Mesothelial cell of epicardium (in vitro differentiated cells): ENCODE measurements at places on chromosomes 2 and 18. TPM values are rescaled to one million over a fixed set of nuclear protein-coding genes. Genes with fewer than 3 reads are reported as not detected.

- H3K4me1 ChIP-seq = no peaks in the 10 kb centered on the region
- H3K27me3 ChIP-seq = peaks cover 8% of the 10 kb centered on the region
- H3K36me3 ChIP-seq = no peaks in the 10 kb centered on the region
- no peak overlapping the region for H3K4me3 ChIP-seq
- DNase-seq = no peak
Observed at GRCh38 chr2:8090748-8091700, 590.8 kb upstream of the ID2 start.

GRCh38 chr2:142870526-142870925 lies 6.9 kb upstream of the KYNU start:
- no peak overlapping the region for H3K27ac ChIP-seq
- H3K27me3 ChIP-seq = no peaks in the 10 kb centered on the region
- H3K36me3 ChIP-seq = no peaks in the 10 kb centered on the region
- no peak overlapping the region for H3K4me3 ChIP-seq

The EFHD1 gene
- 5.3 to 5.6 TPM (median 5.4 TPM) in 3 replicates for total RNA-seq

DNA sequence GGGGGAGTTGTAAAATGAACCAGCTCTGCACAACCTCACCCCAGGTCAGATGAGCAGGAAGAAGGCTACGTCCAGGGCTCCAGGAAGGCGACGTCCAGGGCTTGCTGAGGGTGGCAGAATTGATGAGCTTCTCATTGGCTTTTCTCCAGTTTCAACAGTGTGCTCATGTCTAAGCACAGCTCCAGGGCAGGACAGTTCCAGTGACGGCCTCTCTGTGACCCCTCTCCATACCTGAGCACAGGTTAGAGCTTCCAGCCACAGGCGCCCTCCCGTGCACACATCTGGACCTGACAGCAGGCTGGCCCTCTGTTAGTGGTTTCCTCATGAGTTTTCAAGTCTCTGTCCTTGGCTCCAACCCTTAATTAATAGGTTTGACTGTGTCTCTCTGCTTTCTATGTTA lies 327.6 kb downstream of the ZNF516 start:
- H3K4me1 ChIP-seq = peaks cover 33% of the 10 kb centered on the region
- no peak for DNase-seq
- H3K4me3 ChIP-seq = no peak overlapping the region
- H3K36me3 ChIP-seq = no peaks in the 10 kb centered on the region
- H3K27ac ChIP-seq = peak overlapping the region; percentile 86
- no peaks in the 10 kb centered on the region for H3K27me3 ChIP-seq

- H3K4me1 ChIP-seq = no peaks in the 10 kb centered on the region
- H3K27me3 ChIP-seq = peaks cover 11% of the 10 kb centered on the region
Observed at GRCh38 chr2:129667577-129667976, 311.9 kb upstream of the RAB6C start.

The MARS2 gene
- total RNA-seq = 4.6 to 5.1 TPM (median 4.9 TPM) in 3 replicates

The DYTN gene
- not detected in 3 replicates for total RNA-seq

- no peaks in the 10 kb centered on the region for H3K4me1 ChIP-seq
Observed at GRCh38 chr2:65340898-65341681, 91.3 kb downstream of the SPRED2 start.

The ALPP gene
- not detected in 3 replicates for total RNA-seq

- no peak overlapping the region for H3K4me3 ChIP-seq
- no peaks in the 10 kb centered on the region for H3K27me3 ChIP-seq
- H3K27ac ChIP-seq = no peak overlapping the region
- H3K36me3 ChIP-seq = no peaks in the 10 kb centered on the region
- DNase-seq = no peak
Observed at GRCh38 chr2:11410101-11410500, 55.9 kb downstream of the E2F6 start.

DNA sequence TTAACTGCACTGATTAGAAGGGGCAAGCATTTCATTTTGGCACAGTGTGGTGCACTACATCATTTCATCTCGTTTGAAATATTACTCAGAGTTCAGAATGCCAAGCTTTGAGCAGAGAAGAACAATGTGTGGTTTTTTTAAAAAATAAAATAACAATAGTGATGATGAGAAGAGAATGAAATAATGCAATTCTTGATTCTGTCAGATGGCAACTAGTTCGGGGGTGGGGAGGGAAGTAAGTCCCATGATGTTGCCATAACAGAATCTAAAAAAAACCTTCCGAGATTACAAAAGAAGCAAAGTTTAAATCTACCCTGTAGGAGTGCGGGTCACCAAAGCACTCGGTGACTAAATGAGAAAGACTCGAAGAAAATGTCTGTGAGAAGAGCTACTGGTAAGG lies 490.4 kb downstream of the NR4A2 start:
- peaks cover 9% of the 10 kb centered on the region for H3K4me1 ChIP-seq
- H3K36me3 ChIP-seq = no peaks in the 10 kb centered on the region
- H3K27ac ChIP-seq = no peak overlapping the region
- DNase-seq = no peak
- no peaks in the 10 kb centered on the region for H3K27me3 ChIP-seq
- H3K4me3 ChIP-seq = no peak overlapping the region

DNA sequence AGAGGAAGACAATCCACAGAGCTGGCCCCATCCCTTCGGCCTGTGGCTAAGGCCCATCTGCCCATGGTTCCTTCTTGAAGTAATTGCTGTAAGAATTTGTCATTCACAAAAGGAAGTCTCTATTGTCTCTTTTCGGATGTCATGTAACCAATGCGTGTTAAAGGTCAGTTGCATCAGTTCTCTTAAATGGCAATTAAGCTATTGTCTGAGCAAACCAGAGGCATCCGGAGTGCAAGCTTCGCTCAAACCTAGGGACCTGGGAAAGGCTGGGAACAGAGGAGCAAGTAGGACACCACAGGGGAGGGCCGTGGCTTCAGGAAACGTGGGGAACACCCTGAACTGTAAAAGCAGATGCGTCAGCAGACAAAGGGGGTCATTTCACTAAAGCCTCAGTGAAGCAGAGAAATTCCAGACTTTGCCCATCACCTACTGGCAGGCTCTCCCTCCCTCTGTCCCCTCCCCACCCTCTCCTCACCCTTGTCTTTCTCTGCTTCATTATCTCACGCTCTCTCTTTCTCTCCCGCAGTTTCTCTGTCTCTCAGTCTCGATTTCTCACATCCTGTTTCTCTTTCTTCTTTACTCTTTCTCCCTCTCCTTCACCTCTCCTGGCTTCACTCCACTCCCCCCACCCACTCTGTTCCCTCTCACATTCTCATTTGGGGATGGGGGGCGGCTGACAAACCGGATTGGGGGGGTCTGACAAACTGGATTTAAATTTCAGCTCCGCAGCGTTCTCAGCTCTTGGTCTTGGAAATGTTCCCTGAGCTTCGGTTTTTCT lies 204.6 kb upstream of the TNP1 start:
- peak overlapping the region; percentile 79 for H3K27ac ChIP-seq
- H3K4me1 ChIP-seq = peaks cover 19% of the 10 kb centered on the region
- H3K36me3 ChIP-seq = peaks cover 4% of the 10 kb centered on the region
- no peaks in the 10 kb centered on the region for H3K27me3 ChIP-seq
- DNase-seq = no peak
- peak overlapping the region; percentile 41 for H3K4me3 ChIP-seq

The CFLAR gene
- 37.0 to 43.9 TPM (median 40.8 TPM) in 3 replicates for total RNA-seq

GRCh38 chr2:26527726-26528585 lies 50.0 kb upstream of the OTOF start:
- H3K36me3 ChIP-seq = no peaks in the 10 kb centered on the region
- H3K4me3 ChIP-seq = no peak overlapping the region

- DNase-seq = no peak
- no peaks in the 10 kb centered on the region for H3K4me1 ChIP-seq
- H3K36me3 ChIP-seq = no peaks in the 10 kb centered on the region
- no peak overlapping the region for H3K4me3 ChIP-seq
- H3K27ac ChIP-seq = no peak overlapping the region
Observed at GRCh38 chr18:59763541-59764136, 66.4 kb upstream of the CCBE1 start.

GRCh38 chr2:65553504-65554074 lies 121.2 kb upstream of the SPRED2 start:
- DNase-seq = no peak
- no peak overlapping the region for H3K4me3 ChIP-seq
- no peak overlapping the region for H3K27ac ChIP-seq
- no peaks in the 10 kb centered on the region for H3K36me3 ChIP-seq
- peaks cover 25% of the 10 kb centered on the region for H3K27me3 ChIP-seq

DNA sequence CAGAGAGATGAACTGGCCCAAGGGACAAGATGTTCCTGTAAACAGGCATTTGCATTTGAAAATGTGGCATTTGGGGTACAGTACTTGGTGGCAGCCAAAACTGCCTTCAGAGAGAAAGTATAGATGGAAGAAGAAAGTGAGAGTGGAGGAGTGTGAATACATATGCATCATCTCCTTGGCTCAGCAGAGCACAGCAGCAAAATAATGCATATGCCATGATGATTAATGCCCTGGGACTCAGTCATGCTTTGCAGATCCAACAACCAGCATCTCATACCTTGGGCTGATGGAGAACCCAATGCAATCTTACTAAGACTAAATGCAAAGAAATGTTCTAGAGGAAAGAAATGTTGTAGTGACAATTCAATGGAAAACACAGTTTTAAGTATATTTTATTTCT lies 29.7 kb upstream of the CYTIP start:
- H3K27me3 ChIP-seq = no peaks in the 10 kb centered on the region
- no peaks in the 10 kb centered on the region for H3K36me3 ChIP-seq
- H3K4me3 ChIP-seq = no peak overlapping the region
- no peak for DNase-seq
- no peak overlapping the region for H3K27ac ChIP-seq

- H3K4me3 ChIP-seq = peak overlapping the region; percentile 12
- DNase-seq = no peak
- H3K27ac ChIP-seq = peak overlapping the region; percentile 93
- H3K27me3 ChIP-seq = no peaks in the 10 kb centered on the region
- H3K4me1 ChIP-seq = peaks cover 73% of the 10 kb centered on the region
Observed at GRCh38 chr18:6734726-6735430, 5.4 kb downstream of the ARHGAP28 start.

- H3K27ac ChIP-seq = no peak overlapping the region
- H3K27me3 ChIP-seq = peaks cover 1% of the 10 kb centered on the region
- no peak for DNase-seq
- no peak overlapping the region for H3K4me3 ChIP-seq
Observed at GRCh38 chr2:224366267-224366844, 35.6 kb downstream of the FAM124B start.

DNA sequence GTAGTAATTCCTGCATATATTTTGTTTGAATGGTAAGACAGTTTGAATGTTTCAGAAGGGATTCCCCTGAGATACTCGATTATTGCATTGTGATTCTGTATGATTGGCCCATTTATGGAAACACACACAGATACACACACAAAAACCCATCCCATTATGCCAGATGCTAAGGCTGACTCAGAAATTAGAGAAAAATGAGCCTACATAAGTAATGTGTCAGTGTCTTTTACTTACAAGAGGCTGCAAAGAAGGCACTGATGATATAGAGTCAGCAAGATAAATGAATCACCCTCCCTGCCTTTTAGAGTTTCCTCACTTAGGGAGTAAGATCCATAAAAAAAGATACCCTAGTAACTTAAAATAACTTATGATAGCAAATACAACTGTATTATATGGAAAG lies 1481.1 kb upstream of the ACVR2A start:
- H3K36me3 ChIP-seq = no peaks in the 10 kb centered on the region
- no peaks in the 10 kb centered on the region for H3K27me3 ChIP-seq
- DNase-seq = no peak
- no peak overlapping the region for H3K4me3 ChIP-seq

DNA sequence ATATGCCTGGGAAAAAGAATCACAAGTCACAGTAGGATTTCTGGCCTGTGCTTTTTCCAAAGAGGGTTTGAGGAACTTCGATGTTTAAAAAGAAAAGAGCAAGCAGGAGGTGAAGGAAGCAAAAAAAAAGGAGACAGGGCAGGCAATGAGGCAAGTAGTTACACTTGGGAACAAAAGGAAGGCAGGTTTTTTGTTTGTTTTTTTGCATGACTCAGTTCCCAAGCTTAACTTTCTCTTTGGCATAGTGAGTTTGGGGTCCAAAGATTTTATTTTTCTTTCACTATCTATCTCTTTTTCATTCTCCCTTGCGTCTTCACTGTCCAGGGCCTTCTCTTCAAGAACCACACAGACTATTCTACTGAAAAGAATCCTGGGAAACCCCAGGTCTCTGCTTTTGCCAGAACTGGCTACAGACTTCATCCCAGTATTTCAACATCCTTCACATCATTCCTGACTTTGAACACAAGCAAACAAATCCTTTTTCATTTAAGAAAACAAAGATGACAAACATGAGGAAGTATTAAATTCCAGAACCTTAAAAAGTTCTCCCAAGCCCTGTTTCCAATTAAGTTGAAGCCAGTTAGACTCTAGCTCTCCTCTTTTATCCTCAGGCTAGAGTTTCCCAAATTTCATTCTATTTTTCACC lies 210.7 kb upstream of the RND3 start:
- H3K27me3 ChIP-seq = no peaks in the 10 kb centered on the region
- no peak overlapping the region for H3K4me3 ChIP-seq
- no peaks in the 10 kb centered on the region for H3K36me3 ChIP-seq
- H3K27ac ChIP-seq = peak overlapping the region; percentile 44

The UGT1A9 gene
- not detected in 3 replicates for total RNA-seq

The FMNL2 gene
- total RNA-seq = 50.2 to 52.6 TPM (median 51.5 TPM) in 3 replicates

GRCh38 chr2:5479265-5479928 lies 212.8 kb upstream of the SOX11 start:
- H3K4me1 ChIP-seq = peaks cover 34% of the 10 kb centered on the region
- H3K27ac ChIP-seq = no peak overlapping the region
- DNase-seq = no peak
- peaks cover 19% of the 10 kb centered on the region for H3K27me3 ChIP-seq
- no peaks in the 10 kb centered on the region for H3K36me3 ChIP-seq
- no peak overlapping the region for H3K4me3 ChIP-seq

The SERPINB5 gene
- 0.13 to 0.22 TPM (median 0.18 TPM) in 3 replicates for total RNA-seq

DNA sequence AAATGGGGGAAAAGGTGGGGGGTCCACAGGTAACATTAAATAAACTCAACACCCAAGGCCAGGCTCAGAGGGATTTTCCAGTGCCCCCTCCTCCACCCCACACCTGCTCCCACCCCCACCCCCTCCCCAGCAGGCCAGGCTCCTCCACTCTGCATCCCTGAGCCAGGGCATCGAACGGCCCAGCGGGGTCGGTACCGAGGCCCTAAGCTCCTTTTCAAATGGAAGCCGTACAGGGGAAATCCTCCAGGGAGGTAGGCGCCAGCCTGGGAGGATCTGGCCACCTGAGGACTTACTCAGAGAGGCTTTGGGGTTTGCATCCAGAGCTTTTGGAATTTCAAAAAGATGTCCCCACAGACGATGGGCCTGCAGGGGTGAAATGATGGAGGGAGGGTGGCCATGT lies 46.5 kb downstream of the ZFP36L2 start:
- DNase-seq = no peak
- no peaks in the 10 kb centered on the region for H3K27me3 ChIP-seq
- H3K27ac ChIP-seq = peak overlapping the region; percentile 39
- no peak overlapping the region for H3K4me3 ChIP-seq
- peaks cover 34% of the 10 kb centered on the region for H3K4me1 ChIP-seq

The MC4R gene
- not detected in 3 replicates for total RNA-seq

DNA sequence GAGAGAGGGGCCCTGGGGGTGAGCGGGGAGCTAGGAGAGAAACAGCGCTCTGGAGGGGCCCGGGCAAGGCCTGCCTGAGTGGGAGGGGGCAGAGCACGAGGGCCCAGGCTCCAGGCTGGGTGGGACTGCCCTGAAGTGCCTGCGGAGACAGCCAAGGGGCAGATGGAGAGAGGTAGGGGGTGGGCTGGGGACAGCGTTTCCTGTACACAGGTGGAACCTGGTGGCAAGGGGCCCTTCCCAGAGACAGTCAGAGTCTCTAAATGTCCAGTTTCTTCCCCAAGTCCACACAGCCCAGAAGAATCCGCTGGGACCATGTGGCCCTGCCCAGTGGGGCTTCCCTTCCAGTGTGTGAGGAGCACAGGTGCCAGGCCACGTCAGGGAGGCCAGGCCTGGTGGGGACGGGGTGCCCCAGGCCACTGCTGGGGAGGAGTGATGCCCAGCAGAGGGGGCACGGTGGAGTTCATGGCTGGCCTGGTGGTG lies 1.7 kb upstream of the GPR35 start:
- H3K27me3 ChIP-seq = no peaks in the 10 kb centered on the region
- H3K27ac ChIP-seq = no peak overlapping the region
- DNase-seq = peak; percentile 15
- peaks cover 4% of the 10 kb centered on the region for H3K4me1 ChIP-seq
